ENCODE measurements at places on chromosomes 12 and 14.
A peak's percentile ranks its signal among the peaks of the same experiment; 100 is the strongest.

DNA sequence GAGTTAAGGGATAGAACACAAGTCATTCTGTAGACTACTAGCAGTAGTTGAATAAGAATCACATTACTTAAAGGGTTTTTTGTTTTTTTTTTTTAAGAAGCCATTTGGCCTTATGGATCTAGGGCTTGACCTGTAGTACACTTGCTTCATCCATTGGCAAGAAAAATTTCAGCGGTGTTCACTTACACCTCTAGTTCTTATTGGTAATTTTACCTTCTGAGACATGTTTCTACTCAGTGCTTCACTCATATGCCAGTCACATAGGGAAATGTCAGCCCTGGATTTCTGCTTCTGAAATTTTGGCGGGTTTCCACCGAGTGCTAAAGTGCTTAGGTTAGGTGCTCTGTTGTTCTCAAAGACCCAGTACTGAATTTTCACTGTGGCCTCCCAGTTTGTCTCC, 72.9 kb downstream of the FRMD6 start:
- no peak for DNase-seq

DNA sequence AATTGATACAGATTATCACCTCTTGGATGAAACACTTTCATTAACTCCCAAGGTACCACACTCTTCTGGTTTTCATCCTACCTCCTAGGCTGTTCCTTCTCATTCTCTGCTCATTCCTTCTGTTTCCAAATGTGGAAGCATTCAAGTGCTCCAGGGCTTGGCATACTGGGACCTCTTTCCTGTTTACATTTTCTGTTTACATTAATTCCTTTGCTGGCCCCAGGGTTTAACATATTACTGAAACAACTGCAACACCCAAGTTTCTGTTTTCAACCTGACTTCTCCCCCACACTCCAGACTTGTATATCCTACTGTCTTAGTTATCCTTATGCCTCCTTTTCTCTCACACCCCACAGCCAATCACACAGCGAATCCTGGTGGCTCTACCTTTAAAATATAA, 386.3 kb upstream of the GARIN6 start:
- DNase-seq: peak; percentile 54

- DNase-seq: peak; percentile 93
These were observed 25.1 kb upstream of the ATP2B1 start for GRCh38 chr12:89733579-89734201.

GRCh38 chr12:80868576-80868975, 69.2 kb downstream of the LIN7A start:
- DNase-seq: no peak

- peak; percentile 42 for DNase-seq
These were observed 47.4 kb downstream of the TCHP start for GRCh38 chr12:109947521-109947920.

DNA sequence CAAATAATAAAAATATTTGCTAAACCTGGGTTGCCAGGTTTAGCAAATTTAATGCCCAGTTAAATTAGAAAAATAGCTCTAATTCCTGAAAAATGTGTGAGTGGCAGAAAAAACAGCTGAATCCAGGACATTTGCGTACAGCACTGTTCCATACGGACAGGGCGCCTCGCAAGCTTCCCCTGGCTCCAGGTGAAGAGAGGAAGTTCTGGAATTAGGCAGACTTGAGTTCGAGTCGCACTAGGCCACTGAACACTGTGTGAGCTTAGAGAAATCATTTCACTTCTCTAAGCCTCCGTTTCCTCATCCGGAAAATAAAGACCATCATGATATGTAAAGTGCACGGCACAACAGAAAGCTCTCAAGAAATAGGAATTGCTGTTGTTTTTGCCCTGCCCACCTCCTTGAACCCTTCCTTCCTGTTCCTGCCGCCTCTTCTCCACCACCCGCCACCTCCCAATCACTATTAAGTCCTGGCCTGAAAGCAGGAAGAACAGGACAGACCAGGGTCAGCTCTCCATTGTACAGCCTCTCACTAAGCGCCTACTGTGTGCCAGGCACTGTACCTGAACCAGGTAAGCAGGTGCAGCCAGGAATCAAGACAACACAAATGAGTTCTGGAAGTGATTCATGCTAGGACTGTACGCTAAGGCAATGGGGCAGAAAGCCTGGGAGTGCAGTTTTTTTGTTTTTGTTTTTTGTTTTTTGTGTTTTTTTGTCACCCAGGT, 763 bp upstream of the PHETA1 start:
- no peak for DNase-seq

- no peak for DNase-seq
These were observed 7.6 kb upstream of the RNF34 start for GRCh38 chr12:121392325-121392716.

DNA sequence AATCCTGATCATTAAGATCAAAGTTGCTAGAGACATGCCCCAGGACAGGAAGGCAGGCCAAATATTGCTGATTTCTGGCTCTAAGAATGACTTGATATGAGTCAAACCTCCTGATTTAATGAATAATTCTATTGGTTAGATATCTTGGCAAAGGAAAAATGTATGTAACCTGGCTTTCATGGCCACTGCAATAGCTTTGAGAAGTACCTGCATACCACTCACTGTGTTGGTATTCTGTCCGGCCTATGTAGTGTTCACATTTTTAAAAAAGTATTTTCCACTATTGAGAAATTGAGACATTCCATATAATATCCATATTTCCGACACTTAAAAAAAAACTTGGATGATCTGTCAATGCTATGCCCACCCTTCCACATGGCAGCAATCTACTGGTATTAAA, 283.1 kb upstream of the SOX5 start:
- DNase-seq: no peak

DNA sequence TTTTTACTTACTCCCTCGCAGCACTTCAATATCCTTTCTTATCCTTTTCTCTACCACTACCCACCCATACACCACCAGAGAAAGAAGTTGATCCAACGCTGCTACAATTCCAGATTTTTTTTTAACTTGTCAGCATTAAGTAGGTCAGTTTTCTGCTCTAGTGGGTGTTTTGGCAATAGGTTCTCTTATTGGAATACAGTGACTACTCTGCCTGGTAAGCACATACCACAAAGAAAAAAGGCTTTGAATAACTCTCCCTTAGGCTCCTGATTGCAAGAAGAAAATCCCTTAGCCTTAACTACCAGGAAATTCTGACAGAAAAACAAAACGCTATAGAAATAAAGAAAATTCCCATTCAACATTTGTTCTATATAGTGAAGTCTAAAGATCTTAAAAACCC, 72.0 kb downstream of the NUMB start:
- no peak for DNase-seq

DNA sequence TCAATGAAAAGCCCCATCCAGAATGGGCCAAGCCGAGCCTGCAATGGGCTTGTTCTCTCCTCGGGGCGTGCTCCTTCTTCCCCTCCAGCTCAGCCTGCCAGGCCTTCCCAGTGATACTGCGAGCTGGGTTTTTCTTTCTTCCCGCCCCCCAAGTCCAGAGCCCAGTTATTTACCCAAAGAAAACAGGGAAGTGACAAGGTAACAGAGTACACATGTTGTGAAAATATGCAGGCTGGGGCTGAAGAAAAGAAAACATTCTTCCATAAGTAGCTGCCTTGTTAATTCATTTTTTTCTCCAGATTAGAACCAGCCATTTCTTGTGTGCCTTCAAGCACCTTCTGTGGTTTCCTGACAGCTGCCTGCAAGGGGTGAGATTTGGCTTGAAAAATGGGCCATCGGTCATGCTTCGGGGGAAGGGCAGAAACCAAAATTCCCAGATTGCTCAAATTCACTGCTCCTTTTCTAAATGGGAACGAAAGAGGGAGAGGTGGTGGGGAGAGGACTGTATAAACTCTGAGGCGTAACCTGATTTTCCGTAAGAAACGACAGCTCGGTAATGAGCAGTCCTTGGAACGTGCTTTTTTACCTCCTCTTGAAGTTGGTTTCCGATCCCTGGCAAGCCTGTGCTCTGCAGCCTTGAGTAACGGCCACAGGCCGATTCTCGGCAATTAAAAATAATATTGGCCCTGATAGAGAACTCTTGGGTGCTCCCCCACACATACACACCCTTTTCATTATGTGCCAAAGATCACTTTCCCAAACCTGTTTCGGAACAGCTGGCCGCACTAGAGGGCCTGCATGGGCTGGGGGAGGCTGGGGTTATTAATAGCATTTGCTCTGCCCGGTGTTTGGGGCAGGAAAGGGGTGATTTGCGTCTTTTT, 229.4 kb downstream of the ZFP36L1 start:
- peak; percentile 40 for DNase-seq

DNA sequence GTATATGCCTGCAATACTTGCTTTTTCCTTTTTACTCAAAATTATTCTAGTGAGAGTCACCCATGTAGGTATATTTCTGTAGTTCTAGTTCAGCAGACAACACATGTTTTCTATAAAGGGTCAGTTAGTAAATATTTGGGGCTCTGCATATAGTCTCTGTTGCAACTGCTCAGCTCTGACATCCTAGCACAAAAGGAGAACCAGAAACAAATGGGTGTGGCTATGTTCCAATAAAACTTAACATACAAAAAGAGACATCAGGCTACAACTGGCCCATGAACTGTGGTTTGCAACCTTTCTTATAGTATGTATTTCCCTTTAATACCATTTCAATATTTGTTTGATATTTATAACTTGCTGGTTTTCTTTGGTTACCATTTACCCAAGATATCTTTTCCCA, 11.9 kb downstream of the NT5DC3 start:
- no peak for DNase-seq

DNA sequence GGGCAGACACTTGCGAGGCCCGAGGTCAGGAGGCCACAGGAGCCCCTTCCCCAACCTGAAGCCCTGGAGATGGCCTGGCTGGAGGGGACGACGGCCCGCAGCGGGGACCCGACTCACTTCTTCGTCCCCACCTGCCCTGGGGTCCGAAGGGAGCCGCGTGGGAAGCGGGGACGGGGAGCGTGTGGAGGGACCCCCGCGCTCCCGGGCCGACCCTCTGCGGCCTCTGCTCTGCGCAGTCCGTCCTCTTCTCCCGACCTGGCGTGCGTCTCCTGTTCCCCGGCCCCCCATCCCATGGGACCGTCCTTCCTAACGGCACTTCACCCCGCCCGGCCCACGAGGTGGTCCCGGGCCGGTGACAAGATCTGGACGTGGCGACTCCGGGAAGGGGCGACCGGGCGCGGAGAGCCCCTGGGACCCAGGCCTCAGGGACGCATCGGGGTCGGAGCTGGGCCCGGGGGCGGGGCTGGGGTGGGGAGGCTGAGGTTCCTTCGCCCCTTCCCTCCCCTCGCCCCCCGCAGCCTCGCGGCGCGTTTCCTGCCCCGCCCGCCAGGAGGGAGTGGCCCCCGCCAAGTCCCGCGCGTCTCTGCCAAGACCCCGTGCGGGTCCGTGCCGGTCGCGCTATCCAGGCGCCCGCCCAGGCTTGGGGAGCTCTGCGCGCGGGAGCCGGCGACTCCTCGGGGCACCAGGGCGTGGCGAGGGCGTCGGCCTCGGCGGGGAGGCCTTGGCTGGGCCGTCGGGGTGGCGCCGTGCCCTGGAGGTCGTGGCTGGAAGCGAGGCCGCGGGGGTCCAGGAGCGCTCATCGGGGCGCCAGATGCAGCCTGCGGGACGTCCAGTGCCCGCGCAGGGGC, 97.1 kb downstream of the TNFAIP2 start:
- DNase-seq: no peak

GRCh38 chr14:68208218-68208617, 388.6 kb downstream of the RAD51B start:
- no peak for DNase-seq

DNA sequence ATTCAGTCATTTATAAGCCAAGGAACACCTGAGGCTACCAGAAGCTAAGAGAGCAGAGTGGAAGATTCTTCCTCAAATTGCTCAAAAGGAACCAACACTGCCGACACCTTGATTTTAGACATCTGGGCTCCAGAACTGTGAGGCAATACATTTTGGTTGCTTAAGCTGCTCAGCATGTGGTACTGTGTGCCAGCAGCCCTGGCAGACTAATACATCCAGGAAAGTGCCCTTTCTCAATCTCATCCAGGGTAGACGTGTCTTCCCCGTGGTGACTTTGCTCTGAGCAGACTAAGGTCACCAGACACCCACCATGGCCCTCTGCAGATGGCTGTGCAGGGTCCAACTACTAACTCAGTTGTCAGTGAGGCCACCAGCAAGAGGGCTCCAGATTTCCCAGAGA, 122.8 kb downstream of the VRK1 start:
- DNase-seq: no peak

GRCh38 chr12:6182279-6182898, 17.8 kb upstream of the CD9 start:
- peak; percentile 93 for DNase-seq

DNA sequence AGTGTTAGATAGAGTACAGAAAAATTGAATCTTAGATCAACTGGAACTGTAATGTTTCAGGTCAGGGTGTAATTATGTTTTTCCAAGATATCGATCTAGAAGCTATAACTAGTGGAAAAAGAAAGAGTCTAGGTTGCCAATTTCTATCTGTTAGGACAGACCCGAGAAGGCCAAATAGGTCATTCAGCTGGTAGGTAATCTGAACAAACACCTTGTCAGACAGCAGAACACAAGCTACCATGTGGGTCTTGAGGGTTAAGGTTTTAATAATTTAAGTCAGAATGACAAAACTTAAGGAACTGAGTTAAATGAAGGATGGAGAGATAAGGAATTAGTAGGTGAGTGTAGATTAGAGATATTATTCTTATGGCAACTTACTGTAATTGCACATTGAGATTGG, 44.9 kb upstream of the KCNMB4 start:
- DNase-seq: no peak

DNA sequence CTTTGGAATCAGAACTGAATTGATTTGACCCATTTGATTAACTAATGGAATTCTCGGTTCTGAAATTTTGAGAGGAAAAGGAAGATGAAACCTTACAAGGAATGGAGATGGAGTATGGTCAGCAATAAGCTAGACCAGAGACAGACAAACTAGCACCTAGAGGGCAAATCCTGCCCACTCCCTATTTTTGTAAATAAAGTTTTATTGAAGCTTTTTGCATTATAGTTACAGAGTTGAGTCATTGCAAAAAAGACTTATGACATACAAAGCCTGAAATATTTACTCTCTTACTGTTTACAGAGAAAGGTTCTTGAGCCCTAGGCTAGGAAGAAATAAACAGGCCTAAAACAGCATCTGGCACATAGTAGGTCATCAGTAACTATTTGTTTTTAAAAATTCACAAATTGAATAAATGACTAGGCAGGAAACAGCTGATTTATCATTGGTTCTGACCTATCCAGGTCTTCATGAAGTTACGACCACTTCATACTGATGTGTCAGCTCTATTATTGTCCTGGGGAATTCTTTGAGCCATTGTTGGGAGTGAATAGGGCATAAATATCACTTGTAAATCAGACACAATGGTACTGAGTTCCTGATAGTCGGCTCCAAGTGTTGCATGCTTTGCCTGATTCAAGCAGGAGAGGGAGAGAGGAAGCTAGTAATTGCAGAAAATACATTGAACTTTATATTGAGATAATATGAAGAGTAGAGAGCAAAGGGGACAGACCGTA, 14.6 kb upstream of the STAB2 start:
- no peak for DNase-seq

DNA sequence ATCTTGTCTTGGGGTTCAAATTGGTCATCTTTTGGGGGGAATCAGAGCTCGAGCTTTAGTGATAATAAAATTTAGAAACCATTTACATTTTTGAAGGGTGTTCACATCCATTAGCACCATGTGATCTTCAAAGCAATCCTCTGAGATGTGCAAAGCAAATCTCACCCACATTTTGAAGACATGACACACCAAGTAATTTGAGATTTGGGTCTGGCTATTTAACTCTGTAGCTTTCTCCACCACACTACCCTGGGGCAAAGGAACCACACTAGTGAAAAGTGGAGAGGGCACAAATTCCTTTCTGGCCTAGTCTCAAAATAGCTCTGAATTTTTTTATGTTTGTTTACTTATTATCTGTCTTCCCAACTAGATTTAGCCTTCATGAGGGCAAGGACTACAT, 46.6 kb upstream of the TMEM233 start:
- no peak for DNase-seq
